ENCODE measurements at places on chromosomes 7 and 10. TPM values are rescaled to one million over a fixed set of nuclear protein-coding genes. Genes with fewer than 3 reads are reported as not detected.
A peak's percentile ranks its signal among the peaks of the same experiment; 100 is the strongest.

DNA sequence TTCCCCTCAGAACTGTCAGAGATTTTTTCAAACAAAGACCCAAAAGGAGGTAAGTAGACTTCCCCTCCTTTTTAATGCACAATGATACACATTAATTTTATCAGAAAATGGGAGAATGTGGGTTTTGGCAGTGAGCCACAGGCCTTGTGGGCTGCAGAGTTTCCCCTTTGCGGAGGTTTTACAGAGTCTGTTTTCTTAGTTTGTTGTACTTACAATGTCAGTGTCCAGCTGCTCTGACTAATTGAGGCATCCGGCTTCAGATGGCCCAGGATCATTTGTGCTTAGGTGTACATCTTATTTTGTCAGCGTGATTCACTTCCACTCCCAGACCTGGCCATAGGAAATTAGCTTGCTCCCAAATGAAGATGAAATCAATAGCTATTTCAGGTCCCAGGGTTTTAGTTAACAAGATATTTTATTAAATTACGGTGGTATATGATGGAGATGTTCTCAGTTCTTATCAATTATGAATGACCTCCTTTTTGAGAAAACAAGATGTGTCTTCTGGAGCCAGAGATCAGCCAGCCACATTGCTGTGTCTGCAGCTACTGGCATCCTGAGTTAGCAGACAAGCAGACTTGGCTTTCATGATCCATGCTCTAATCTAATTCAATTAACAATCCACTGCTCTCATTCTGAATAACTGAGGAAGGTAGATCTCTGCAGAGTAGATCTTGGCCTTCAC, 1086.6 kb upstream of the SORCS1 start:
- ATAC-seq, result no peak

DNA sequence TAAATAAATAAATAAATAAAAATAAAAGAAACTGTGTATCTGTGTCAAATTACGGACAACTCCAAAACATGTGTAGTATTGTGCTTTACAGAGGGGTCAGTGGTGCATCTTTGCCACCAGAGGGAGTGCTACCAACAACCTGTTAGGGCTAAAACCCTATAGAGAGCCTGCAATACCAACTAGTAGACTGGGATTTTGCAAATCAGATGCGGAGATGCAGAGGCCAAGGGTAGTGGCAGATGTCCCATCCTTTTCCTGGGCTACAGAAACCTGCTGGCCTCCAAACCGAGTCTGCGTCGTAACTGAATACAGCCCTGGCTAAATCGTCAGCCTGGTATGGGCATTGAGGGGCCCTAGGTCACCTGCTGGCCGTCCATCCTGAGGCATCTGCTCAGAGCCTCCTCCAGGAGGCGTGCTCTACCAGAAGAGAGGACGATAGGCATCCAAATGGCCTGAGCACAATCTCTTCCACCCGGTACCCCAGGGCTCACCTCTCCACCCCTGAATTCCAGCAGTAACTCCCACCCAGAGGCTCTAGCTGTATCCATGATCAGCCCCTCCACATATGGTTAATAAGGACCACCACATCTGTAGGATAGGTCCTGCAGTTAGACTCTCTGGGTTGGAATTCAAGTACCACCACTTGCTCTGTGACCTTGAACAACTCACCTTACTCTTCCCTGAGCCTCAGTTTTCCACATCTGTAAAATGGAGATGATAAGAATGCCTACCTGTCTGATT, 6.2 kb upstream of the RRP12 start:
- ATAC-seq, result peak; percentile 84

- ATAC-seq, result peak; percentile 80
Measured at GRCh38 chr10:77801474-77802161, 124.9 kb downstream of the DLG5 start.

DNA sequence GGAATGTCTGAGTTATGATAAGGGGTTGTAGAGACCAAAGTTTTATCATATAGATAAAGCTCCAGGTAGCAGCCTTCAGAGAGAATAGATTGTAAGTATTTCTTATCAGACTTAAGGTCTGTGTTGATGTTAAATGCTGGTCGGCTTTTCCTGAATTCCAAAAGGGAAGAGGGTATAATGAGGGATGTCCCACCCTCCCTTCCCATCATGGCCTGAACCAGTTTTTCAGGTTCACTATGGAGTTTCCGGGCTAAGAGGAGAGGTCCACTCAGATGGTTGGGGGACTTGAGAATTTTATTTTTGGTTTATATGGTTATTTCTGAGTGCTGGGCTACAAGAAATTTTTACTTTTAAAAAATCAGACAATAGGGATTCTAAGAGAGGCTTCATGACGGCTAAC, 45.2 kb downstream of the HERPUD2 start:
- ATAC-seq, result no peak

DNA sequence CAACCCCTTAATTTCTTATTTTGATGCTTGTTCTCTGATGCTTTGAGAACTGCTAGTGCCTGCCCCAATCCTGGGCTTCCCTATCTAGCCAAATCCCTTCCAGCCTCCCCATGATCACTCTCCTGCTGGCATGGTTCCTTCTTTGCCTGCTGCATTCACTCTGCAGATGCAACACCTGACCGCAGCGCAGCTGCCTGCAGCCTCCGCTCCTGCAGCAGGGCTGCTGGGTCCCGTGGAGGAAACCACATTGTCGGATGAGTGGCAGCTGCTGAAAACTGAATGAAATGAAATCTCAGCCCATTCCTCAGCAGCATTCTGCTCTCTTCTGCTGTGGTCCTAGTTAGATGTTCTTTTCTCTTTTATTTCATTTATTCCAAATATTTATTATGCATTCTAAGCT, 320.3 kb downstream of the CCDC3 start:
- ATAC-seq, result no peak

DNA sequence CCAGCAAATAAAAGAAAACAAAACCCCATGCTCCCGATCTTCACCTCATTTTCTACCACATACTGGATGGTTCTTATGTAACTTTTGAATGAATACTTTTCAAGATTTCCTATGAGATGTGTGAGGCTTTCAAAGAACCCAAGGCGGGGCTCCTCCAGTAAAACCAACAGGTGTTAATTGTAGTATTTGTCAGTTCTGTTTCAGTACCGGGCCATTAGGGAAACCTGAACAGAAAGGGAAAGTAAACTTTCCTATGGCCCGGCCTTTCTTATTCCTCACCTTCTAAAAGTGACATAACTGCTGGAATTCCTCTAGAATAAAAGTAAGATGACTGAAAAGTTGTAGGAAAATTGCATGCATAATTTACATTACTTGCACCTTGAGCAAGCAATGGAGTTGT, 672.9 kb downstream of the MAGI2 start:
- ATAC-seq, result no peak

DNA sequence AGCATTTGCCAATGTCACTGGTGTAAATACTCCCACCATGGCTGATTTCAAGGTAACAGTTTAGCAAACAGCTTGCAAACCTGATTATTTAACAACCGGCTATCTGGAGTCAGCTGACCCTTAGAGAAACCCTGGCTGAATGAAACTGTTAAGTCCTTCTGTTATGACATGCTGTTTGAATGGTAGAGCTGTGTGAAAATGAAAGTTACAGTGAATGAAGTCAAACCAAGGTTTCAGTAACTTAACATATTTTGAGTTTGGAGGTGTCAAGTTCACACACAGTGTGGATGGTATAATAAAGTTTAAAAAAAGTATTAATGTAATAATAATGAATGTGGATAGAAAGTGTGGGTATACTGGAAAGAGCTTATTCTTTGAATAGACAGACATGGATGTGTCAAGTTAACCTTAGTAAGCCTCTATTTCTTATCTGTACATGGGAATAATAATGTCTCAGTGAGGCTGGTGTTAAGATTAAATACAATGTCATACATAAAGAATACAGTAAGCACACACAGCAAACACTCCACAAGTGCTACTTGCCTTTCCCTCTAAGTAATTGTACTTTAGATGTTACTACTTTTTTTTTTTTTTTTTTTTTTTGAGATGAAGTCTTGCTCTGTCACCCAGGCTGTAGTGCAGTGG, 150.4 kb downstream of the TAX1BP1 start:
- no peak for ATAC-seq

GRCh38 chr7:90777041-90777440, 180.9 kb downstream of the CDK14 start:
- no peak for ATAC-seq

DAGLB gene
- total RNA-seq, result 11.2 TPM

EIF5AL1 gene
- 1.7 TPM for total RNA-seq

GRID2IP gene
- 0.12 TPM for total RNA-seq

VPS50 gene
- 16.5 TPM for total RNA-seq

MRLN gene
- not detected for total RNA-seq

GATA3 gene
- 0.76 TPM for total RNA-seq

PPIF gene
- 77.8 TPM for total RNA-seq

All from esophagus mucosa (tissue), 1 donor.